ENCODE measurements at places on chromosomes 3 and 15. TPM values are rescaled to one million over a fixed set of nuclear protein-coding genes. Genes with fewer than 3 reads are reported as not detected.

The ATP13A5 gene
- total RNA-seq, result not detected

The SLC28A2 gene
- total RNA-seq, result not detected

The TM4SF1 gene
- total RNA-seq, result 124 TPM

The LRRC31 gene
- not detected for total RNA-seq

The HIGD1A gene
- 144 TPM for total RNA-seq

Measured in urinary bladder (tissue), 4 donors.